ENCODE measurements at places on chromosomes 7 and 10. TPM values are rescaled to one million over a fixed set of nuclear protein-coding genes. Genes with fewer than 3 reads are reported as not detected.

DNA sequence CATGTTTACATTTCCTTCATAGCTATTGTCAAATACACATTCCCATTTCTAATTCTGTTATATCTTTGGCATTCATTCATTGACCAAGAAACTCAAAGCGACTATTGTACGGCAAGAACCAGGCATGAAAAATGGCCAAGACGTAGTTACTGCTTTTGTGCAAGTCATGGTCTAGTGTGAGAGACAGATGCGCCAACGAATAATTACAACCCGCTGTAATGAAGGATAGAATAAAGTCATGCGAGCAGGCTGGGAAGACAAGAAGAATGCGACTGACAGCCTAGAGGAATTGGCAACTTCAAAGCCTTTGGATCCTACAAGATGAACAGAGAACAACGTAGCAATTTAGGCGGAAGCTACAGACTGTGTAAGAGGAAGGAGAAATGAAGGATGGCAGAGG lies 221.2 kb downstream of the CALN1 start:
- no peak for DNase-seq

- no peak for DNase-seq
Measured at GRCh38 chr10:33382216-33382600, 47.7 kb upstream of the NRP1 start.

DNA sequence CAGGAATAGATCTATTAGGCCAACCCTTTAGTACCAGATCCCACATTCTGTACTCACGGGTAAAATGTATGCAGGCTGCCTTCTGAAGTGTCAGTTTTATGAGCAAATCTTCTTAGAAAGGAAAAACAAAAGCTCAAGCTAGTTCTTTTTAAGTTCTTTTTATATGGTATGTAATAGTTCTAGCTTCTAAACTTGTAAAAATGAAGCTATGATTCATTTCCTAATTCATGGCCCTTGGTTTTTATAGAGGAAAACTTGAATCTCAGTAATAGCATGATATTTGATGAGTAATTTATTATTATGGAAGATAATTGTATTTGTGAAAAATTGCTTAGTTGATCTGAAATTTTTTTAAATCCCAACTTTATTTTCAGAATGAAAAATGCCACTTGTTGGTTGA lies 54.3 kb downstream of the SLK start:
- no peak for DNase-seq

GRCh38 chr10:113644185-113645120 lies 19.4 kb downstream of the NRAP start:
- no peak for DNase-seq

DNA sequence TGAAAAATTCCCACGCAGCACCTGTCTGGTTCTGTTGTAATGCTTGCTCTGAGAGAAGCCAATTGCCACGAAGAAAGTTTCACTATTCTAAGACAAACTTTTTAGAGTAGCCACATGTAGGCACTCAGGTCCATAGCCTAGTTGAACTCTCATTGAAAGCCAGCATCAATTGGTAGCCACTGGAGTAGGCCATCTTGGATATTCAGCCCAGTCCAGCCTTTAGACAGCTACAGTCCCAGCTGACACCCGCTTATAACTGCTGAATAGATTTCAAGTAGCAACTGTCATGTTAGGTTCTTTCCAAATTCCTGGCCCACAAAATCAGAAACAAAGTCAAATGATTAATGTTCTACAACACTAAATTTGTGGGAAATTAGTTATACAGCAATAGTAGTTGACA lies 31.6 kb downstream of the CUBN start:
- DNase-seq: no peak

DNA sequence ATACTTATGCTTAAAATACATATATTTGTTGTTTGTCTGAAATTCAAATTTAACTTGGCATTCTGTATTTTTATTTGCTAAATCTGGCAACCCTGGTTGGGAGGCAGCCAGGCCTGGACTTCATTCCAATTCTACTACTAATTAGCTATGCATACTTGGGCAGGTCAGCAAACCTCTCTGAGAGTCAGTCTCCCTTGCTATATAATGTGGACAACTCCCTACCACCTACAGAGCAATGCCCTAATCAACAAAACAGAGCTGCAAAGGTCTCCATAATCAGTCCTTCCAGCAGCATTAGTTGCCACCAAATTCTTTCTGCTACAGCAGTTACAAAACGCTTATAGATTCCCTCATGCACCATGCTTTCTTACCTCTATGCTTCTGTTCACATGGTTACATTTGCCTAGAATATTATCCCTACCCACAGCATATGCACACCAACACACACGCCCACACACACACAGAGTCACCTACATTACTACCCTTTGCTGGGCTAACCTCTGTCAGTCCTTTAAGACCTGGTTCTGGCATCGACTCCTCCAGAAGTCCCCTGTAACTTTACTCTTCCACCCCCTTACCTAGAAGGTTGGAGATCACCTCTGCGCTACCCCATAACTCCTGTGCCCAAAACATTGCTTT lies 188.7 kb downstream of the FGFR2 start:
- DNase-seq: peak; percentile 31

DNA sequence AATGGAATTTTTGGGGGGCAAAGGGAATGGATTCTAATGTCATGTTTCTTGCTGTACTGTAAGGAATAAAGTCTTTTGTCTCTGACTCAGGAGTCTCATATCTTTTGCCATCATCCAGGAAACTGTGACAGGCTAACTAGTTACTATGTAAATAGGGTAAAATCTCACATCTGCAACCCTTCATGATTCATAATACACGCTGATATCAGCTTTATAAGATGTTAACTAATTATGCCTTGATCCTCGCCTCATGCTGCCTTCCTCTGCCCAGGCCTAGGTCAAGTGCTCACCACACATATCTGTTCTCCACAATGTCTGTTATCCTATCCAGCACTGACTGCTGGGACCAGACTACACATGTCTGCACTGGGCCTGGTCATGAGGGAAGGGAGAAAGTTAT lies 81.3 kb upstream of the CXCL12 start:
- no peak for DNase-seq

DNA sequence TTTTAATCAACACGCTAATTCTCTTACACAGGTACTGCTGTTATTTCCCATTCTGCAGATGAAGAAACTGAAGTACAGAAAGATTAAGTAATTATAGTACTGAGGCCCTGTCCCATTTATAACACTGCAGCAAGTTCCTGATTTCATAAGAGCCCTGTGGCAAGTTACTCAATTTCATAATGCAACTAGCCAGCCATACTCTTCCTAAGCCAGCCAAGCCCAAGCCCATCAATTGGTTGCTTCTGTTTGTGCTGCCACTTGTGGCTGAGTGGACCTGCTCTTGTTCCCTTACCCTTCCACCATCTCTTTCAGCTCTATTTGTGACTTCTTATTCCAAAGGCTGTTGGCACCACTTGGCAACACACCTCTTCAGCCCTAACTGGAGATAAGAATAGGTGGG lies 19.7 kb upstream of the PRPF18 start:
- DNase-seq: no peak

DNA sequence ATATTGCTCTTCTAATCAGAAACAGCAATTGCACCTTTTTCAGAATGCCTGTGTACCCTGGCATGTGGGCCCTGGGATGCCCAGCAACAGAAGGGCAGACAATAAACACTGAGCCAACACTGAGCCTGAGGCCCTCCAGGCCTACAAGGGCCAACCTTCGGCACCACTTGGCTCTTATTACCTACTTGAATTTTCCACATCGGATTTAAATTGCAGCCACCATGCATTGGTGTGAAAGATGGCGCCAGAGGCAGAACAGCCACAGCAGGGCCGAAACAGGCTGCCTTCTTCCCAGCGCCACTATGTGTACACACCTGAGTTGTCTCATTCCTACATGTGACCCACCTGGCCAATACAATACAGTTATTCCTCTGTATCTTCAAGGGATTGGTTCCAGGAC lies 51.4 kb upstream of the EZH2 start:
- DNase-seq: no peak

GRCh38 chr7:95479992-95480624 lies 5.6 kb upstream of the ASB4 start:
- DNase-seq: no peak

- DNase-seq: no peak
Measured at GRCh38 chr10:120727001-120727400, 124.2 kb upstream of the WDR11 start.

DNA sequence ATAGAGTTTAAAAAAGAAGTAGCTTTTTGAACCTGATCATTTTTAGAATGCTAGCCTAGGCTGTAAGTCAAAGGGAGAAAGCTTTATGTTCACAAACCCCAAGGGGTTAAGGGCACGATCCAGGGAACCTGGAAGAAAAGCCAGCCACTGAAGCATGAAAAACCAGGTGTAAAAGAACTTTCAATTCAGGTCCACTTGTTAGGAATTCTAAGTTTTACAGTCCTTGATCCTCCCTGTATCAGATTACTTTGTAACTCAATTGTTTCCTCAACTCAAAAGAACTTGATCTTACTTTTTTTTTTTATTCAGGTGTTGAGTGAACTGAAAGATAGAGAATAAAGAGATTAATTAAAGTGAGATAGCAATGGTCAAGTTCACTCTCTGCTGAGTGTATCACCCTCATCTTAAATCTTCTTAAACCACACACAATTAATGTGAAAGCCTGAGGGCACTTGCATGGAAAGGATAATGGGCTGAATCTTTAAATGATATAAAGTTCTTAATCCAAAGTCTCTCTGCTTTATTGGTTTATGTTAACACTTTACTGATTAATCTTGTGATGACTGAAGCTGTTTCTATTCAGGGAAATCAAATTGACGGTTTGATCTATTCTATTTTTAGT lies 672.2 kb upstream of the LRRN3 start:
- no peak for DNase-seq

DNA sequence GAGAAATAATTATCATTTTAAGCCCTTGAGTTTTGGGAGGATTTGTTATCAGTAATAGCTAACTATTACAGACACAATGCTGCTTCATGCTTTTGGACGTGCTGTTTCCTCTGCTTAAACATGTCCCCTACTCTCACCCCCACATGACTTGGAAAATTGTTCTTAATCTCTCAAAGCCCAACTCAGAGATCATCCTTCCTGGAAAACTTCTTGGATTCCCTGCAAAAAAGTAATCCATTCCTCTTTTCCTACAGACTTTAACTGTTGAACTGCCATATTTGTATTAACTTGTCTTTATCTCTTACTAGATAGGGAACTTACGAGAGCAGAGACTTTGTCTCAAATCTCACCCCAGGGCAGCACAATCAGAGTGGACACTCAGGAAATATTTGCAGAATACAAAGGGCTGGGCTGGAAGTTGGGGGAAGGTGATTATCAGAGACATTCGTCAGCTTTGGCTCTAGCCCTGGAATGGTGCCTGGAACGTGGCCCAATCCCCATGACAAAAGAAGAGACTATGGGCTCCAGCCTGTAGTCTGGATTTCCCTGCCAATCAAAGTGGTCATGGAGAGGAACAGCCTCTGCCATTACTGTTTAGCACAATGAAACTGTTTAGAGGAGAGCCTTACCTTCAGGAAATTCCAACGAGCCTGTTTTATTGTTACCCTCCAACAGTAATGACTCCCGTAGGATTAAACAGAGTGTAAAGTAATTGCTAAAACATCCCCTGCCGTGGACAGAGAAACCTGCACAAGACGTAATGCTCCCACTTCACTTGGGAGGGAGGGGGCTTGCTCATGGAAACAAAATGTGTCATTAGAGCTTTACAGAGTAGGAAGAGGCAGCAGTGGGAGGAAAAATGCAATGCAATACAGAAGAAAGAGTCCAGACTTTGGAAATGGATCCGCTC lies 140.4 kb upstream of the AUTS2 start:
- no peak for DNase-seq

DNA sequence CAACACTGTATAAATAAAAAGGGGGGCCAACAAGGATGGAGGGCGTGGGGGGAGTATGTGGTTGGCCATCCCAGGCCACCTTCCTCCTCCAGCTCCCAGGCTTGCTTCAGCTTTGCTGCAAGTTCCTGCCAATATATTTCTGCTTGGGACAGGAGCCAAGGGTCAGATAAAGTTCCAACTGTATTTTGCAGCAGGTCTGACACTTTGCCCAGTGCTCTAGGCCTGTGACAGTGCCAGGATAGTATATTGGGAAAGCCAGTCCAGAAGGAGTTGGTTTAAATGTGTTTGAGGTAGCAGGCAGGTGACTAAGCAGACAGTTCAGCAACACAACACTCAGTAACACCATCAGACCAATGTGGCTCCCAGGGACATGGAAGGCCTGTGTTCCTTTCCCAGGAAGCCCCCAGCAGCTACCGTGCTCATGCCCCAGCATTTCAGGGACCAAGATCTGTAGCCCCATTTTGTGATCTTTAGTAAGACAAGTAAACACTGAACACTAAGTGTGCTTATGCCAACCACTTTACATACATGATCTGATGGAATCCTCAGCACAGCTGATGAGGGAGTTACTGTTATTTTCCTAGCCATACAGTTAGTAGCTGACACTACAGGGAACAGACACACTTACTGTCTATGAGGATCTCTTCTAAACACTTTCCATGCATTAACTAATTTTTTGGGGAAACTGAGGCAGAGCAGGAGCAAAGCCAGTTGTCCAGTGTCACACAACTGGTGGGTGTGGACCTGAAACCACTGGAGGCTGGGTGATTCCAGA lies 38.9 kb downstream of the DNAJB12 start:
- DNase-seq: no peak

DNA sequence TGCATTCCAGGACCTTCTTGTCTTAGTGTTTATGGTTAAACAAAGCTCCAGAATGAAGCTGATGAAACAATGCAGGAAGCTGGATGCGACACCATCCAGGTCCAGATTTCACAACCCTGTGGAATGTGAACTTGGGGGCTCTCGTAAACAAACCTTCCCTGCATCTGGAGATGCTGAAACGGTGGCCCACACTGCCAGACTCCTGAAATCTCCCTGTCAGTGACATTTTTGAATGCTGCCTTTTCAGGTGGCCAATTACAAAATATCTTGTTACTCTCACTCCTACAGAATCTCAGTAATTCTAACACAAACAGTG lies 18.8 kb downstream of the VIPR2 start:
- no peak for DNase-seq

GRCh38 chr7:135207406-135208101 lies 3.8 kb downstream of the WDR91 start:
- peak; percentile 72 for DNase-seq

GRCh38 chr7:128948976-128949760 lies 11.4 kb downstream of the IRF5 start:
- DNase-seq: peak; percentile 72

- DNase-seq: no peak
Measured at GRCh38 chr10:5632446-5632845, 33.9 kb downstream of the ASB13 start.

GRCh38 chr7:47514818-47515217 lies 67.1 kb downstream of the TNS3 start:
- DNase-seq: no peak

- no peak for DNase-seq
Measured at GRCh38 chr7:45917658-45918057, 3.4 kb downstream of the IGFBP3 start.

- DNase-seq: no peak
Measured at GRCh38 chr10:65377687-65378086, 1548.1 kb upstream of the LRRTM3 start.

HOXA4 gene
- 0.98 TPM for total RNA-seq

IKZF5 gene
- 9.6 TPM for total RNA-seq

ZNF485 gene
- total RNA-seq: 5.4 TPM

DNAAF5 gene
- total RNA-seq: 29.7 TPM

CFTR gene
- total RNA-seq: not detected

PNLIPRP3 gene
- total RNA-seq: 2.2 TPM

ITGB8 gene
- total RNA-seq: 62.6 TPM

GJC3 gene
- total RNA-seq: not detected

Data from vagina (tissue), 2 donors.